ENCODE measurements at places on chromosomes 6 and 20.

DNA sequence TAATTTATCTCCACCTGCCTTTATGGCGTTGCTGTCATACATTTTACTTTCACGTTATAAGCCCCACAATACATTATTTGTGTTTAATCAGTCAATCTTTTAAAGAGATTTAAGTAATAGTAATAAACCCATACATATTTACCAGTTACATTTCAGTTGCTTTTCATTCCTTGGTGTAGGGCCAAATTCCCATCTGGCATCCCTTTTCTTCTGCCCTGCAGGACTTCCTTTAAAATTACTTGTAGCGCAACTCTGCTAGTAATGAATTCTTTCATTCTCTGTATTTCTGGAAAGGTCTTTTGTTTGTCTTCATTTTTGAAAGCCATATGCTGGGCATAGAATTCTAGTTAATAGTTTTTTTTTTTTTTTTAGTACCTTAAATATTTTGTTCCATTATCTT lies 24.9 kb downstream of the ZNF334 start:
- no peaks in the 10 kb centered on the region for H3K27me3 ChIP-seq
- no peak for DNase-seq

GRCh38 chr6:56193846-56194245 lies 53.5 kb downstream of the COL21A1 start:
- no peak for DNase-seq
- no peaks in the 10 kb centered on the region for H3K27me3 ChIP-seq
- no peaks in the 10 kb centered on the region for H3K4me1 ChIP-seq
- H3K36me3 ChIP-seq: peaks cover 3% of the 10 kb centered on the region

- no peaks in the 10 kb centered on the region for H3K36me3 ChIP-seq
- peaks cover 33% of the 10 kb centered on the region for H3K27me3 ChIP-seq
- DNase-seq: no peak
- H3K27ac ChIP-seq: no peak overlapping the region
- no peaks in the 10 kb centered on the region for H3K4me1 ChIP-seq
Measured at GRCh38 chr20:22496817-22497216, 87.6 kb downstream of the FOXA2 start.

DNA sequence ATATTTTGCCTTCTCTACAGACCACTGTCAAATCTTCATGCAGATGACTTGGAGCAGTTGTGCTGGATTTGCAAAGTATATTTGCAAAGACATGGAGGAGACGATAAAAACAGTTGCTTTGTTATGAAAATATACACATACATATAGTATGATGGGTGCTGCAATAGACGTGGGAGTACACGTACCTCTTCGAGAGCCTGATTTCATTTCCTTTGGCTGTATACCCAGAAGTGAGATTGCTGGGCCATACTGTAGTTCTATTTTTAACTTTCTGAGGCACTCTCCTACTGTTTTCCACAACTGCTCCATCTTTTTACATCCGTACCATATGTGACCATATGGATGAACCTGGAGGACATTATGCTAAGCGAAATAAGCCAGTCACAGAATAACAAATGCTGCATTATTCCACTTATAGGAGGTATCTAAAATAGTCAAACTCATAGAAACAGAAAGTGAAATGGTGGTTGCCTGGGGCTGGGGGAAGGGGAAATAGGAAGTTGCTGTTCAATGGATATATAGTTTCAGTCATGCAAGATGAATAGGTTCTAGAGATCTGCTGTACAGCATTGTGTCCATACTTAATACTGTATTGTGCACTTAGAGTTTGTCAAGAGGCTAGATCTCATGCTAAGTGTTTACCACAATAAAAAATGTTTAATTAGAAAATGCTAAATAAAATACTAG lies 223.8 kb downstream of the HAO1 start:
- no peak overlapping the region for H3K27ac ChIP-seq
- H3K27me3 ChIP-seq: no peaks in the 10 kb centered on the region
- no peak overlapping the region for H3K4me3 ChIP-seq
- no peaks in the 10 kb centered on the region for H3K36me3 ChIP-seq
- no peak for DNase-seq

GRCh38 chr20:1907586-1907985 lies 12.4 kb downstream of the SIRPA start:
- H3K27me3 ChIP-seq: no peaks in the 10 kb centered on the region
- no peak for DNase-seq
- H3K36me3 ChIP-seq: no peaks in the 10 kb centered on the region
- no peak overlapping the region for H3K27ac ChIP-seq
- no peak overlapping the region for H3K4me3 ChIP-seq

DNA sequence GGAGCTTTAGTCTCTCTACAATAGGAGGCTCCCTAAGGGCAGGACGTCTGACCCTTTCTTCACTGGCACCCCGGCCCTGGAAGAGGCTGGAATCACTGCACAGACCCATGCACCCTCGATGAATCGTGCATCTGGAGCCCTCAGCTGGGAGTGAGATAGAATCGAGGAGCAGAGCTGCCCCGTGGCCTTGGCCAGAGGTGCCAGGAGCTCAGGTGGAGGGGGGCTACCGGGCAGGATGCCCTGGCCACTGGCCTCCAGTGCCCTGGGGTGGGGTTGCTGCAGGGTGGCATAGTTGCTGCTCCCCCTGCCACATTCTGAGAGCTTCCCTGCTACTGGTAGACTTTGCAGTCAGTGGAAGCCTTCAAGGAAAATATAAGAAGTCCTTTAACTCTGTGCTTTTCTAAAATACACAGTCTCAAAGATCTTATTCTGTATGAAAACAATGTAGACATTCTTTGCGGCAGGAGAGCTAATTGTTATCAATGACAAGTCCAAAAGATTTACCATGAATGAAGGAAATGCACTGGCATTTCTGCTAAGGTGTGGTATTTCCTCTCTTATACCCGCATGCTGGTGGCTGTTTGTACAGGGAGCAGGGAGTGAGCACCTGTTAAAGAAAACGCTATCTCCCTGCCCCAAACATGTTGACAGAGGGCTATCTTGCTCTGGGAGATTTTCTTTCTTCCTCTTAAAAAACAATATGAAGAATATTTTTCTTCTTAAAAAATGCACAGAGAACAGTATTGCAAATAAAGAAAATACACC lies 122.8 kb downstream of the C6orf118 start:
- no peaks in the 10 kb centered on the region for H3K36me3 ChIP-seq
- H3K27me3 ChIP-seq: no peaks in the 10 kb centered on the region
- H3K4me1 ChIP-seq: no peaks in the 10 kb centered on the region
- H3K4me3 ChIP-seq: no peak overlapping the region
- no peak for DNase-seq
- no peak overlapping the region for H3K27ac ChIP-seq

DNA sequence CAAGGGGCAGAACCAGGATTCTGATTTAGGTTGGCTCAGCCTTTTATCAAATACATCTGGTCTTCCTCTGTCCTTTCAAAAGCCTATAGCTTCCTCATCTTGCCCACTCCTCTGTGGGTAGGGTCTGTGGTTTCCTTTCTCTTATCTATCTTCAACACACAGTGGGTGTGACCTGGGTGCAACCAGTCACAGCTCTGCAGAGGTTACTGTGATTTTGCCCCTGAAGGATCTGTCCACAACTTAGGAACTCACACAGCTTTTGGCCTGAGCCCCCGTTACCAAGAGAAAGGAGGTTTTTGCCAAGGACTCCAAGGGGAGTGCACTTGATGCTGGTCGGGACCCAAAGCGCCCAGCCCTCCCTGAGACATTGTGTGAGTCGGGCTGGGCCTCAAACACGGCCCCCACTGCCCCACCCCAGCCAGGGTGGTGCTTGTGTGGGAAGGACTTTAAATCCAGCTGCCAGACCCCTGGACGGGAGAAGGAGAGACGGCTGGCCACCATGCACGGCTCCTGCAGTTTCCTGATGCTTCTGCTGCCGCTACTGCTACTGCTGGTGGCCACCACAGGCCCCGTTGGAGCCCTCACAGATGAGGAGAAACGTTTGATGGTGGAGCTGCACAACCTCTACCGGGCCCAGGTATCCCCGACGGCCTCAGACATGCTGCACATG lies at the start of gene PI16:
Gene PI16, plus strand, starts transcription at position 477 of the 670 bp plus-strand sequence. Its CDS starts 23 bp downstream, at position 500.
- H3K4me1 ChIP-seq: no peaks in the 10 kb centered on the region
- no peak within 1 kb of the TSS for H3K4me3 ChIP-seq
- no peaks in the 10 kb centered on the region for H3K36me3 ChIP-seq
- no peak within 1 kb of the TSS for H3K27ac ChIP-seq
- no peak for DNase-seq
- peaks cover 3% of the 10 kb centered on the region for H3K27me3 ChIP-seq

- H3K4me1 ChIP-seq: no peaks in the 10 kb centered on the region
- H3K4me3 ChIP-seq: no peak overlapping the region
- no peaks in the 10 kb centered on the region for H3K36me3 ChIP-seq
- H3K27ac ChIP-seq: no peak overlapping the region
Measured at GRCh38 chr20:7959484-7959883, 19.2 kb upstream of the HAO1 start.

DNA sequence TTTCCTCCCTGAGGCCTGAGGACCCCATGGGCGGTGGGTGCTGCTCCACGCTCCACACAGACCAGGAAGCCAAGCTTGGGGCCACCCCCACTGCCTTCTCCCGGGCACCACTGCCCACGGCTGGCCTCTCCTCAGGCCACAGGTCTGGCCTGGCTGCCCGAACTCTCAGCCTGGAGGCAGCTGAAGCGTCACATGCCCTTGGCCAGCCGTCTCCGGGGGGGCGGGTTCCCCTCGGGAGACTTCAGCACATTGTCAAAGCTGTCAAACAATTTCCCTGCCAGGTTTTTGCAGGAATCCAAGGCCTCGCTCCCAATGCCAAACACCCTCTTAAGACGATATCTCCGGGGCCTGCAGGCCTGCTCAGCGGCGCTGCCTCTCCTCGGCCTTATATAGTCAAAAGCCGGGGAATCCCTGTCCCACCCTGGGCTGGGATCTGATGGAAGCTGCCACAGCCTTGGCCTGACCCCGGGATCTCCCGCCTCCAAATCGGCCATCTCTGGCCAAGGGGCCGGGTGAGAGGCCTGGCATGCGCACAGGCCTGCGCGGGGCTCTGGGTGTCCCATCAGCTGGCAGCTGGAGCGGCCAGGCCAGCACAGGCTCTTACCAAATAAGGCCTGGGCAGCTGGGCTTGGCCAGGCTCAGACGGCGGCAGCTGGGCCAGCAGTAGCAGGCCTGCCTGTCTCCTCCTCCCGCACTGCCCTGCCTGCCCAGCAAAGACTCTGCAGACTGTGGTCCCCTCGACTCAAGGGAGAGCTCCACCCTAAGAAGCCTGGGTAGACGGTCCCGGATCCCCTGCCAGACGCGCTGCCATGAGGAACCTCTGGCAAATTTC lies 49.7 kb downstream of the RBM38 start:
- H3K27me3 ChIP-seq: peaks cover 9% of the 10 kb centered on the region
- H3K4me1 ChIP-seq: peaks cover 22% of the 10 kb centered on the region
- H3K27ac ChIP-seq: no peak overlapping the region
- no peaks in the 10 kb centered on the region for H3K36me3 ChIP-seq

- peaks cover 24% of the 10 kb centered on the region for H3K27me3 ChIP-seq
- H3K4me3 ChIP-seq: no peak overlapping the region
- peaks cover 10% of the 10 kb centered on the region for H3K4me1 ChIP-seq
- no peak overlapping the region for H3K27ac ChIP-seq
Measured at GRCh38 chr20:13229538-13229937, 8.5 kb downstream of the ISM1 start.

DNA sequence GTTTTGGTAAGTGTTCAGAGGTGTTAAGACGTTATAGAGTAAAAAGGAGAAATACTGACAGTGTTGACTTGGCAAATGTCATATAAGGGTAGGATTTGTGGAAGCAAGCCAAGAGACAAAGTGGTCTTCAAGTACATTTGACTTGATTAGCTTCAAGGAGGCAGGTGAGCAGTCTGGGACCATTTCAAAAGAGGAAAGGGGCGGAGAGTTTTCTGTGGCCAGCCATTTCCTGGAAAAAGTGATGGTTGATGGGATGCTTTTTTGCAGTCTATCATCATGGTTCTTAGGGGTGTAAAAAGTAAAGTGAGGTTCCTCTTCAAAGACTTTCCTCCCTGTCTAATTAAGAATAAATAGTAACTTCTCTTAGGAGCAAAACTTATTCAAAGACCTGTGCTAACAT lies 28.7 kb downstream of the FKBP1A start:
- no peak for DNase-seq
- peaks cover 31% of the 10 kb centered on the region for H3K36me3 ChIP-seq
- peak overlapping the region; percentile 36 for H3K27ac ChIP-seq
- no peak overlapping the region for H3K4me3 ChIP-seq
- H3K4me1 ChIP-seq: no peaks in the 10 kb centered on the region

GRCh38 chr20:38250609-38251008 lies 9.9 kb downstream of the KIAA1755 start:
- H3K4me3 ChIP-seq: no peak overlapping the region
- H3K36me3 ChIP-seq: no peaks in the 10 kb centered on the region
- H3K27me3 ChIP-seq: no peaks in the 10 kb centered on the region
- DNase-seq: no peak

- H3K27me3 ChIP-seq: no peaks in the 10 kb centered on the region
- no peak overlapping the region for H3K27ac ChIP-seq
- H3K4me1 ChIP-seq: no peaks in the 10 kb centered on the region
- H3K4me3 ChIP-seq: no peak overlapping the region
- peaks cover 6% of the 10 kb centered on the region for H3K36me3 ChIP-seq
- no peak for DNase-seq
Measured at GRCh38 chr6:48099713-48100587, 11.0 kb downstream of the PTCHD4 start.

DNA sequence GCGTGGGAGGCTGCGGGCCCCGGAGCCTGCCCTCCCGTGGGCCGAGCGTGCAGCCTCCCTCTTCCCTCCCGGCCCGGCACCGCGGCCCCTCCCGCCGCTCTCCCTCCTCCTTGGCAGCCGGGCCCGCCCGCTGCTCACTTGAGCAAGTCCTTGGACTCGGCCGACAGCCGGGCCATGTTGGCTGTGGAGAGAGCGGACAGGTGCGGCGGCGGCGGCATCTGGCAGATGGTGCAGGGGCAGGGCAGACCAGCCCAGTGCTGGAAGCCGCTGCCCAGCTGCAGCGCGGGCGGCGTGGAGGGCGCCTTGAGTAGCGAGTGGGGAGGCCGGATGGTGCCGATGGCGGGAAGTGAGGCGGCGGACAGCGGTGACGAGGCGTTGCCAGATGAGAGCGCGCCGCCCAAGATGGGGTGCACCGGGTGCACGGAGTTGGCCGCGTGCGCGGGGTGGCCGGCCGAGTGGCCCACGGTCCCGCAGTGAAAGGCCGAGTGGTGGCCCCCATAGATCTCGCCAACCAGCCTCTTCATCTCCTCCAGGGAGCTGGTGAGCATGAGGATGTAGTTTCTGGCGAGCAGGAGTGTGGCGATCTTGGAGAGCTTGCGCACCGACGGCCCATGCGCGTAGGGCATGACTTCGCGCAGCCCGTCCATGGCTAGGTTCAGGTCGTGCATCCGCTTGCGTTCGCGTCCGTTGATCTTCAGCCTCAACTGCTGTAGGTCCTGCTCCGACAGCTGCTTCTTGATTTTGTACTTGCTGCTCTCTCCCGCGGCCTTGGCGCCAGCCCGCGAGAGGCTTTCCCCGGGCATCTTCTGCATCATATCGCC lies 766 bp downstream of the OLIG3 start:
- peak overlapping the region; percentile 78 for H3K4me3 ChIP-seq
- H3K27me3 ChIP-seq: peaks cover 99% of the 10 kb centered on the region
- peaks cover 3% of the 10 kb centered on the region for H3K36me3 ChIP-seq
- no peak for DNase-seq

- no peaks in the 10 kb centered on the region for H3K27me3 ChIP-seq
- H3K36me3 ChIP-seq: no peaks in the 10 kb centered on the region
- H3K4me3 ChIP-seq: no peak overlapping the region
- no peak for DNase-seq
- no peak overlapping the region for H3K27ac ChIP-seq
Measured at GRCh38 chr6:39430871-39431523, 108.5 kb upstream of the KCNK16 start.

- DNase-seq: no peak
- H3K36me3 ChIP-seq: peaks cover 17% of the 10 kb centered on the region
- no peaks in the 10 kb centered on the region for H3K4me1 ChIP-seq
- H3K27ac ChIP-seq: no peak overlapping the region
- no peak overlapping the region for H3K4me3 ChIP-seq
Measured at GRCh38 chr6:107079429-107079828, 35.9 kb downstream of the BEND3 start.

GRCh38 chr6:128511506-128511905 lies 8.9 kb downstream of the PTPRK start:
- H3K27ac ChIP-seq: no peak overlapping the region
- DNase-seq: no peak
- H3K36me3 ChIP-seq: no peaks in the 10 kb centered on the region
- H3K4me1 ChIP-seq: peaks cover 41% of the 10 kb centered on the region
- no peaks in the 10 kb centered on the region for H3K27me3 ChIP-seq
